NCI-H187 (cell line): ENCODE measurements at places on chromosomes 4 and X.
A peak's percentile ranks its signal among the peaks of the same experiment; 100 is the strongest.

DNA sequence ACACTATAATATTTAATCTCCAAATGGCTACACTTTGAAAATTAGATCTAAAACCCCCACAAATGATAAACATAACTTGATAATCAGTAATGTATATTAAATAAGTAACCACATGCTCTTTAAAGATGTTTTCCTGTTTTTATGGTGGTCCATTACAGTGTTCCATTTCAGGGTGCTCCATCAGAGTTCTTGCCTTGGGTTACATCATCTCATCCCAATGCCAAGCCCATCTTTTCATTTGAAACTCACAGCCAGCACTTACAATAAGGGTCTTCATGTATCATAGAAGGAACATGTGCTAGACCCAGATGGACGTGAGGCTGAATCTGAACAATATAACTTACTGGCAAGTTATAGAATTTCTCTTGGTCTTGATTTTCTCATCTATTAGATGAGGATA is 10.5 kb upstream of the PAQR3 start:
- DNase-seq = no peak

DNA sequence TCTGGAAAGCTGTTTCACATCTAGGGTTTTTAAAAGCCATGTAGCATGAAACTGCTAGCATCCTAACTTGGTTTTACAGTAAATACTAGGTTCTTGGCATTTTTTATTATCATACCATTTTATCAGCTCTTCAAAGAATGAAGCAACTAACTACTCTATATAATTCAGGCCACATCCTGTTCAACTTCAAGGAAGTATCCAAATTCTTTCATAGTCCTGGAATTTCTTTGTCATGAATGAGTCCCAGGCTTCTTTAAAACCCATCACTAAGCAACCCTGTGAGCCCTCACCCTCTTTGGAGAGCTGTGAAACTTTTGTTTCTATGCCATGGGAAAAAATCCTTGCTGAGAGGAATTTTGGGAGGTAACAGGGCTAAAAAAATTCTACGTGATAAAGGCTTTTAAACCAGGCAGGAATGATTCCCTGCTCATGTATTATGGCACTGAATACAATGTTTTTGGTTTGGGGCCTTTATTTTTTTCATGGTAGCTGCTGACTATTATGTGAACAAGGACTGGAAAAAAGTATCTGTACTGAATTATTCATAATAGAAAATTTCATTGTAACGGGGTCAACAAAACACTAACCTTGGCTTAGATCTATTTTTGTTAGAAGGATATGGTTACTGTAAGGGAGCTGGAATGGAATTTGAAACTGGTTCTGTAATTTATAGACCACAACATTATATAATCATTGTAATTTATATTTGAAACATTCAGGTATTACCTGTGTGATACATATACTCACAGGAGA is 164.9 kb downstream of the DCTD start:
- DNase-seq = no peak

GRCh38 chr4:41714364-41715000 is 34.0 kb downstream of the PHOX2B start:
- peak; percentile 75 for DNase-seq

- peak; percentile 1 for DNase-seq
These were observed 59.9 kb downstream of the GK start for GRCh38 chrX:30713061-30713525.

- DNase-seq = no peak
These were observed 112.5 kb downstream of the SH3KBP1 start for GRCh38 chrX:19774905-19775304.

GRCh38 chr4:174860588-174860987 is 31.5 kb upstream of the GLRA3 start:
- no peak for DNase-seq

- no peak for DNase-seq
These were observed 18.9 kb upstream of the SPANXN3 start for GRCh38 chrX:143536176-143536575.

DNA sequence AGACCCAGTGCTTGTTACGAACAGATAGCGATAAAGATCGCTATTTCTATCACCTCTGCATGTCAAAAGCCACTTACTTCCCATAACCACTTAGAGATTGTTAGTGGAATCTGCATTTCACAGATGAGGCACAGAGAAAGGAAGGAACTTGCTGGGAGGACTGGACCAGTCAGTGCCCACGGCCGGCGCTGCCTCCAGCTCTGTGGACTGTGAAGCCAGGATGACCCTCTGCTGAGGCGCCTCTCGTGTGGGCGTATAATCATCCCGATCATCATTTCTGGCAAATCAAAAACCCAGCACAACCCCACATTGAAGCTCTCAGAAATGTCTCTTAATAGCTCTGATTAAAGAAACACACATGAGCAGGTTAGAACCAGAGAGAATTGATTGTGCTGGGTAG is 61.5 kb upstream of the ADRA2C start:
- DNase-seq = no peak

- DNase-seq = no peak
These were observed 1.1 kb upstream of the RASSF6 start for GRCh38 chr4:73621357-73621756.

DNA sequence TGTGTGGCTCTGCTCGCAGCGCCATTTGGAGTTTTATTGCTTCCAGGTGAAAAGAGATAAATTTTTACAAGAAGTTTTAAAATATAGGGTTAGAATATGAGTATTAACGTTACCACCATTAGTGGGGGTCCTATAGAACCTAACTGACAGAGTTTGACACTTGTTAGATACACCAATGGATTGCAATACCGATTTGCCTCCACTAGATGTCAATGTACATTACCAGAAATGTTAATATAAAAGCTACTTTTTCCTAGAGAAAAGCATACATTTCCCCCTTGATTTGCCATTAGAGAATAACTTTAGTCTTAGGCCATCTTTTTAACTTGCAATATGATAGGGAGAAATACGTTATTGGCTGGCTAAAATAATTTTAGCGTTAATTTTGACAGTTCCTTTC is 108.4 kb downstream of the LINC00632 start:
- no peak for DNase-seq

- no peak for DNase-seq
These were observed 161.5 kb downstream of the SOX3 start for GRCh38 chrX:140343226-140343868.

DNA sequence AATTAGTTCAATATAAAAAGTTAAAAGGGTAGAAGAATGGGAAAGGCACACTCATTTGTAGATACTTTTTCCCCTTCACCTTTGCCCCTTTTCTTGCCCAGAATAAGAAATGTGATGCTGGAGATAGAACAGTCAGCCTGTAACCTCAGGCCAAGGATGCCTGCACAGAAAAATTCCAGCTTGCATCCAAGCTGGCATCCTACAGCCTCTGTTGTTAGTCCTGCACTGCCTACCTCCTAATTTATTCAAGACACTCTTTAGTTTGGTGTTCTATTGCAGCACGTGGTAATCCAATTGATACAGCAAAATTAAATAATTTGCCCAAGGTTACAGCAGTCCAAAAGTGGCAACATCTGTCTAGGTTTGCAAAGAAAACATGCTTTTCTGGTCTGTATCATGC is 9.7 kb upstream of the USO1 start:
- no peak for DNase-seq

DNA sequence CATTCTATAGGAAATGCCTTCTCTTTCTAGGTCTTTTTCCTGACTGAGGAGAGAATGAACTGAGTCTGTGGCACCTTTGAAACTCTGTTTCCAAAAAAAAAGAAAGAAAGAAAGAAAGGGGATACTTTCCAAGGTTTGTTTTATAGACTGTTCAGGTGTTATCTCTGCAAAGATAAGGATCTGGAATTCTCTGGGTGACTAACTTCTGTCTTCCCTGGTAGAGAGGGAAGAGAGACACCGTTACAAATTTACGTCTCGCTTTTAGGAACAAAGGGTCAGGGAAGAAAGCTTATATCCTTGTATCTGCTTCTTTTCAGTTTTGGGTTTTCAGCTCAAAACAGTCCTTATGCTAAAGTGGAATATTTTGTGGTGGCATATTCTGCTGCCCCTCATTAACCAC is 314.1 kb downstream of the RAPGEF2 start:
- no peak for DNase-seq

DNA sequence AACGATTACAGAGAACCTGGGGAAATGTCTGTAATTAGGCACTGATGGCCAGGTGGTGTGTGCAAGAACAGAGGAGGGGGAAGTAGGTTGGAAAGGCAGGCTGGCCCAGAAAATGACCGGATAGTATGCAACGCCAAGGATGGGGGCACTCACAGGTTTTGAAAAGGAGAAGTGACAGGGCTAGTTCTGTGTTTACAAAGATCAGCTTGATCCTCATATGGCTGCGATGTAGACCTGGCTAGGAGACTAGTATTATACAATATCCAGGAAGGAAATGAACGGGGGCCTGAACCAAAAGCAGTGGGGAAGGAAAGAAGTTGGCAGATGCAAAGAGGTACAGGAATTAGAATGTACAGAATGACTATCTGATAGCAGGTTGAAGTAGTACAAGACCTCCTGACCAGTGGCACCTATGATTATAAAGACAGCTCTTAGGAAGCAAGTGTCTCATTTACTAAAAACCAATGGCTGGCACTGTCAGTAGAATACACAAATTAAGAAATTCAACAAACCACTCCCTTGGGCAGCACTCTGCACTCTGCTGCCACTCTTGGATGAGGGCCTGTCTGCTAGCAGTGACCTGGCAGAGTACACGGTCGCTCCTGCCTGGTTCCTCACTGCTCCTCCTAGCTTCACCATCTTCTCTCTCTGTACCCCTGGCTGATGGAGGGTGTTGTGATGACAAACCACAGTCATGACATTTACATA is 14.1 kb downstream of the MFAP3L start:
- DNase-seq = no peak

DNA sequence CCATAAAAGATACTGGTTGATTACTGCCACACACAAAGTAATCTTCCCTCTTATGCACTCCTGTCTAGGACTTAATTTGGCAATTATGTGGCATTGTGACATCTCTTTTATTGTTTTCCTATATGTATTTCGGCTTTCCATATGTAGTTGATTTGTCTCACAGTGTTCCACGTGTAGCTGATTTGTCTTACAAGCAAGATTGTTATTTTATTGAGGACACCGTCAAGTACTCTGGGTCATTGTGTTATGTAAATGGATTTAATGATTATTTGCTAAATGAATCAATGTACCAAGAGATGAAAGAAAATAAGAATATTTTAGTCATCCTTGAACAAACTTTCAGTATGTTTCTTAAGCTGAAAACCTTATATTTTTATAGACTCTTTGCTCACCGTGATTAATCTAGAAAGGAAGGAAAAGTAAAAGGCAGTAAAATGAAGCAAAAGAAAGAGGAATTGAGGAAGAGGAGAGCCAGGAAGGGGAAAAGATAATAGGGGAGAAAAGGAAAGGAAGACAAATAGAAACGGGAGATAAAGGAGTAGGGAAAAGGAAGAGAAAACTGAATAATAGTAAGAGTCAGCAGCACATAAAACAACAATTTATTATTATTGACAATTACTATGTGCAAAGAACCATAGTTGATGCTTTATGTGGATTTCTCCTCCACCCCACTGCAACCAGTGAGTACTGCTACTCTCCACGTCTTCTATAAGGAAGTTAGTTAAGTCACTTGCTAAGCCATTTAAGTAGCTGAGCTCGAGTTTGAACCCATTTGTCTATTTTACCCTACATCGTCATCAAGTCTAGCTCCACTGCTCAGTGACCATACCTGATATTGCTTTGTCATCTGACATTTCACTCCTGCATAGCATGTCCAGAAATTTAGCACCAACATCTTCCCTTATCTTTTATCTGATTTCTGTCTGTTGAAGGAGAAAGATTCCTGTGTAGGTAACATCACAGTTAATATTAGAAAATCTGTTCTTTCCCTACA is 336.5 kb downstream of the BMPR1B start:
- no peak for DNase-seq
